Renal cortex interstitium (tissue), 15 donors: ENCODE measurements at places on chromosomes 7 and 10. TPM values are rescaled to one million over a fixed set of nuclear protein-coding genes. Genes with fewer than 3 reads are reported as not detected.

The VTI1A gene
- polyA plus RNA-seq: 19.5 TPM

GRCh38 chr7:36884910-36885309, 160.6 kb upstream of the AOAH start:
- no peak for DNase-seq

DNA sequence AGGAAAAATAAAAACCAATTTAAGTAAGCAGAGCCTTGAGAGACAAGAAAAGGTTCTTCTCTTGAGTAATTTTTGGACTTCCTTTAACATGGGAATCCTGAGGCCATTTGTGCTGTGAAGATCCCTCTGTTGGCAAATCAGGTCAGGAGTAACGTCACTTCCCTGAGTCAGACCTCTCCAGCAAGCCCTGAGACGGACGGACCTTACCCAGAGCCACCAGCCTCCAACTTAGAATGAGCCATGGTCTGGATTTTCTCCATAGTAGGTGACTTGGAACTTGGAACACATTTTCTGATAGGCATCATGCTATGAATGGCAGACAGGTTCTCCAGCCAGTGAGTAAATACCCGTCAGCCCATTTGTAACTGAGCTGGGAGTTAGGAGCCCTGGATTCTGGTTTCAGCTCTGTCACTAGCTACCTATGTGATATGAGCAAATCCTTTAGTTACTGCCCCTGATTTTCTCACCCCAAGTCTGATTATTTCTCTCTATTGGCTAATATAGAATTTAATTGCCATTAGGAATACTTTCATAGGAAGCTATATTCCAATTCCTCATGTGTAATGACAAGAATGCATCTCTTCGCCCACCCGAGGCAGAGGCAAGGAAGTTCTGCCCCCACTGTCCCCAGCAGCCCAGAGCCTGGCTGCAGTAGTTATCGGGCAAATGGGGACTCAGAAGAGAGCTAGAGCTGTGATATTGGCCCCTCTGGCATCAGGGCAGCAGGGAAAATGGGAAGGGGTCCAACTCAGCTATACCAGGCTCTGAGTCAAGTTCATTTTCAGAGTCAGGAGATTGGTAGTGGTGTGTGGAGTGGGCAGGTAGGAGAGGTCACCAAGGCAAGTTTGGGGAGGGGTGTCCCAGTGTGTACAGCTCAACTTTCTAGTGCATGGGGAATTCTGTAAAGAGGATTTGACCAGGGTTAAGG, 153.7 kb upstream of the AGK start:
- DNase-seq: no peak

DNA sequence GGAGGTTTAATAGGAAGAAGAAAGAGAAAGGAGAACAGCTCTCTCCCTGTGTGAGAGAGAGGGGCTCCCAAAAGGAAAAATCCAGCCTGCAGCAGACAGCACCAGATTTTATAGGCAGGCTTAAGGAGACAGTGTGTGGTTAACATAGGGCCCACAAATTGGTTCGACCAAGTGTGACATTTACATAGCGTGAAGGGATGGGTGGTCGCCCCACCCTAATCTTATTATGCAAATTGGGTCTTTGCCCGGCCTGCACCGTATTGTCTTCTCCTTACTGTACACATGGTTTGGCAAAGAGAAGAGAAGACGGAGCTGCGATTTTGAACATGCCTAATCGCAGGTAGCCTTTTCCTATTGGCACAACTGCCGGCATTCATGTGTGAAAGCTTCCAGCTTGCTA, 756.3 kb downstream of the NXPH1 start:
- no peak for DNase-seq

GRCh38 chr10:120336911-120337540, 120.0 kb upstream of the PLPP4 start:
- DNase-seq: peak; percentile 28

GRCh38 chr7:47813620-47814260, 134.5 kb downstream of the PKD1L1 start:
- no peak for DNase-seq

- no peak for DNase-seq
Observed at GRCh38 chr10:24256619-24257107, 47.7 kb downstream of the KIAA1217 start.

GRCh38 chr7:17722798-17723197, 217.5 kb downstream of the SNX13 start:
- DNase-seq: no peak

- DNase-seq: no peak
Observed at GRCh38 chr10:24240041-24240751, 31.3 kb downstream of the KIAA1217 start.

The SPDYE1 gene
- 0.80 TPM for polyA plus RNA-seq

The CASP7 gene
- 24.6 TPM for polyA plus RNA-seq

- no peak for DNase-seq
Observed at GRCh38 chr10:111856631-111857030, 326.9 kb downstream of the GPAM start.
